Stimulated activated CD4-positive, alpha-beta T cell treated with anti-CD3 and anti-CD28 coated beads, Interleukin-12 subunit alpha, Interleukin-12 subunit beta, amount 100 ng/mL, for 24 hours (primary cell): ENCODE measurements at places on chromosomes 3 and 15.

DNA sequence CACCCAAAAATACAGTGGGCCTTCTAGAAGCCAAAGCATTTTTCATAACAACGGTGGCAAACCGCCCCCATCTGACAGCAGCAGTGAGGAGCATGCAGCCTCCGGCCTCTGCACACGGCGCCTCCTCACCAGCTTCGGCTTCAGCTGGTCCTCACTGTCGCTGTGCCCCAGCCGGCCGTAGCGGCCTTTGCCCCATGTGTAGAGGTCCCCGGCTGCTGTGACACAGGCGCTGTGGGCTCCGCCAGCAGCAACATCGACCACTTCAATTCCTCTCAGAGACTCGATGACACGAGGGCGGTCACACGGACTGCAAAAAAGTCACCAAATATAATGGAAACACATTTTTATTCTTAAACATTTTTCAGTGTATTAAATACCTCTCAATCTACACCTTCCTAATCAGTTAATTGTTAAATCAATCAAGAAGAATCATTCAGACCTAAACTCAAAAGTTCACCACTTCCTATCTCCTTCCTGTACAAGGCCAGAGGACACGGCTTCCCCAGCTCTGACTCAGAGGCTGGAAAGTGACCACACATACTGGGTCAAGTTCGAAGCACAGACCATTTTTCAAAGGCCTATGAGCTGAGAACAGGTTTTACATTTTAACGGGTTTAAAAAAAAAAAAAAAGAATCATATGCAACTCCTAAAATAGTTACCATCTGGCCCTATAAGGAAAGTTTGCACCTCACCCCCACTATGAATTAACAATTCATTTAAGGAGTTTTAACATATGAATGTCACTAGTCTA lies 33.6 kb upstream of the OCA2 start:
- no peak for DNase-seq

- DNase-seq, result no peak
These were observed 1433.9 kb upstream of the CADM2 start for GRCh38 chr3:83524901-83525300.

- no peak for DNase-seq
These were observed 839.0 kb downstream of the TUSC7 start for GRCh38 chr3:117548600-117548999.

DNA sequence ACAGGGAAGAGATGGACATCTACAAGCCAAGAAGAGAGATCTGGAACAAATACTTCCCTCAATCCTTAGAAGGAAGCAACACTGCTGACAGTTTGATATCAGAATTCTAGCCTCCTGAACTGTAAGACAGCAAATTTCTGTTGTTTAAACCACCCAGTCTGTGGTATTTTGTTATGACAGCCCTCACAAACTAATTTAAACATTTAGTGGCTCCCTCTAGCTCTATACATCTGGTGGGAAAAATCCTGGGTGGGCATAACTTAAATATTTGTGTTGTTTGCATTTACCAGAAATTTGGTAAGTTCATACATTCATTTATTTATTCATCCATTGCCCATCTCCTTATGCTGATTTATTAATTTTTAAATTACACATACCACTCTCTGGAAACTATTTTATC lies 62.5 kb upstream of the GSK3B start:
- no peak for DNase-seq
